T-helper 2 cell (primary cell): ENCODE measurements at places on chromosomes 3 and 15.

- no peak for DNase-seq
Observed at GRCh38 chr3:22262386-22262785, 511.4 kb upstream of the ZNF385D start.

GRCh38 chr3:128195369-128195768 lies 42.1 kb downstream of the EEFSEC start:
- DNase-seq: no peak

DNA sequence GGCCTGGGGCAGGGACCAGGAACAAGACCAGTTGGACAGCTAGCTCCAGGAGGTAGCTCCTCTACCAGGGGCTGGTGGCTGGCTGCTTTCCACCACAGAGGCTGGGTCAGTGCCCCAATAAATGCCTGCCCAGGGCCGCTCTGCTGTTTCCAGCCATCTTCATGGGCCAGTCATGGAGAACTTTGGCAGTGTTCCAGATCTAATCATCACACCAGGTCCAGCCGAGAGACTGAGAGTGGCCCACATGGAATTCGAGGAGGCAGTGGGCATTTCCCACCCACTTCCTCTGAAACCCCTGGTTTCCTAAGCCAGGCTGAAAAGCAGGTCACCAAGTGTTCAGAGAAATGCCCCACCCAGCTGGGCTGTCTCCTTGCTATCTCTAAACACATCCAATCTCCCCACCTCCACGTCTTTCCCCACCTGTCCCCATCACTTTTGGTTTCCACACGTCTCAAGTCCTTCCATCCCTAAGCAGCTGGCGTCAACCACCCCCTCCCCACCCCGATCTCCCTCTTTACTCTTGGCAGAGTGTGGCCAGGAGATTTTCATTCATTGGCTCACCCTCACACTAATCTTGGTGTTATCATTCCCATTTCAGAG lies 190.0 kb upstream of the LINGO1 start:
- no peak for DNase-seq

- DNase-seq: no peak
Observed at GRCh38 chr3:24359645-24360462, 134.8 kb downstream of the THRB start.

DNA sequence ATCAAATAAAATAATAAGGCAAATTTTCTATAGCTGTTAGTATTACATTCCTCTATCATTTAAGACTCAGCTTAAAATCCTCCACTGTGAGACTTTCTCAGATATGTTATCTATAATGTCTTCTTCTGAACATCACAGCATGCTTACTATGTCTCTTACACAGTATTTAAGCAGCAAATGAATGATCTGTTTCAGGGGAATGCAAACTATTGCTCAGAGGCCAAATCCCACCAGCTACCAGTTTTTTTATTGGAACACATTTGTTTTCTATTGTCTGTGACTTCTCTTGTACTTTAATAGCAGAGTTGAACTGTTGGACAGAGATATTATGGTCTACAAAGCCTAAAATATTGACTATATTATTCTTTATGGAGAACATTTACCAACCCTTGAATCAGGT lies 59.6 kb downstream of the C3orf38 start:
- no peak for DNase-seq

- DNase-seq: no peak
Observed at GRCh38 chr15:98872774-98873173, 134.8 kb downstream of the PGPEP1L start.

DNA sequence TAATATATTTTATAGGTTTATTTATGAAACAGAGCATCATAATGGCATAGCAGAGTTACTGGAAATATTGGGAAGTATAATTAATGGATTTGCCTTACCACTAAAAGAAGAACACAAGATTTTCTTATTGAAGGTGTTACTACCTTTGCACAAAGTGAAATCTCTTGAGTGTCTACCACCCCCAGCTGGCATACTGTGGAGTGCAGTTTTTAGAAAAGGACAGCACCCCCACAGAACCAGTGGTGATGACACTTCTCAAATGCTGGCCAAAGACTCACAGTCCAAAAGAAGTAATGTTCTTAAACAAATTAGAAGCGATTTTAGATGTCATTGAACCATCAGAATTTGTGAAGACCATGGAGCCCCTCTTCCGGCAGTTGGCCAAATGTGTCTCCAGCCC lies 58.1 kb downstream of the DNAH1 start:
- no peak for DNase-seq

- DNase-seq: no peak
Observed at GRCh38 chr3:16466822-16467221, 46.7 kb downstream of the RFTN1 start.

GRCh38 chr3:59486520-59486919 lies 436.7 kb upstream of the CFAP20DC start:
- no peak for DNase-seq

- DNase-seq: no peak
Observed at GRCh38 chr3:158264894-158265293, 155.0 kb downstream of the RSRC1 start.

- DNase-seq: no peak
Observed at GRCh38 chr15:96460106-96460505, 129.6 kb downstream of the NR2F2 start.

DNA sequence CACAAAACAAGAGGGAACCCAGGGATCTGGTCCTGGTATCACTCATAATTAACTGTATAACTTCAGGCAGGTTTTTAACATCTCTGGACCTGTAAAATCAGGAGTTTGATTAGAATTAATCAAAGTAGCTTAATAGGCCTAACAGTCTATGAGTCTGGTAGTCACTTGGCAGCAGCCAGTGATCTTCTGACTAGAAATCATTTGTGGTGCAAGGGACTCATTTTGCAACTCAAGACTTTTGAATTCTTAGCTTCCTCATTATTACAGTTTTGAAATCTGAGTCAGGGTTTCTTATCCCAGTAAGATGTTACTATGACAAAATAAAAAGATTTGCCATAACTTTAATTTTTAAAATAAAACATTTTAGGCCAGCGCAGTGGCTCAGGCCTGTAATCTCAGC lies 70.8 kb downstream of the TMCC1 start:
- no peak for DNase-seq

DNA sequence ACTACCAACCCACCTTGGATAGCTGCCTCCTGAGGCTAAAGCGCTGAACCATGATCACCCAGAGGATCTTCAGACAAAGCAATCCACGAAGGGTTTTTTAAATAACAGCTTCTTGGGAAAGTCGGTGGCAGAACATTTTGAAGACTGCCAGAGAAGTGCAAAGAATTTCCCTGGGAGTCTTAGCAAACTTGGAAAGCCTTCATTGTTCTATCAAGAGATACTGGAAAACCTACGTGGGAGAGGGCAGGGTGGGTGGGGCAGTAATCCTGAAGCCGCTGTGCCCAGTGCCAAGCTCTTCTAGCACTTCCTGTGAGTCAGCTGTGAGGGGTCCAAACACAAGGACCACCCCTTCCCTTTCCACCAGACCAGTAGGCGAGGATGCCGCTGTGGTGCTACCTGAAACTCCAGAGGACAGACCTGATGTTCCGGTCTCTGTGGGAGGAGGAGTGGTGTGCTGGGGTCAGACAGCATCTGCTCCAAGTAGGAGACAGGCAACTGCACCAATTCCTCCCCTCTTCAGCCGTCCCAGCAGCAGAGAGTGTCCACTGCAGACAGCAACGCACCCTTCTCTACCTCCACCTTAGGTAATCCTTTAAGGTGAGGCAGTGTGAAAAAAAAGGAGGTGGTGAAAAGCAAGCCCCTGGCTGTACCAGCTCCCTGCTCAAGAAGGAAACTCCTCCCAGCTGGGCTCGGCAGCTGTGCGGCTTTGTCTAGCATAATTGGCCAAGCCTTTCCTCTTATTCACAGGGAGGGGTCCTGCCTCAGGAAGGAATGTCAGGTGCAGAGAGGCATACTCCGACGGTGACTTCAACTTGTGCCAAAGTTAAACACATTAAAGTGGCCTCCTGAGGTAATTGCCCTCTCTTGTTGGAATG lies 99.0 kb downstream of the TMCC1 start:
- DNase-seq: no peak

- no peak for DNase-seq
Observed at GRCh38 chr15:61511089-61511488, 282.0 kb upstream of the RORA start.

GRCh38 chr3:43894176-43895049 lies 203.7 kb downstream of the ABHD5 start:
- peak; percentile 55 for DNase-seq
